ENCODE measurements at places on chromosomes 13 and 19.

DNA sequence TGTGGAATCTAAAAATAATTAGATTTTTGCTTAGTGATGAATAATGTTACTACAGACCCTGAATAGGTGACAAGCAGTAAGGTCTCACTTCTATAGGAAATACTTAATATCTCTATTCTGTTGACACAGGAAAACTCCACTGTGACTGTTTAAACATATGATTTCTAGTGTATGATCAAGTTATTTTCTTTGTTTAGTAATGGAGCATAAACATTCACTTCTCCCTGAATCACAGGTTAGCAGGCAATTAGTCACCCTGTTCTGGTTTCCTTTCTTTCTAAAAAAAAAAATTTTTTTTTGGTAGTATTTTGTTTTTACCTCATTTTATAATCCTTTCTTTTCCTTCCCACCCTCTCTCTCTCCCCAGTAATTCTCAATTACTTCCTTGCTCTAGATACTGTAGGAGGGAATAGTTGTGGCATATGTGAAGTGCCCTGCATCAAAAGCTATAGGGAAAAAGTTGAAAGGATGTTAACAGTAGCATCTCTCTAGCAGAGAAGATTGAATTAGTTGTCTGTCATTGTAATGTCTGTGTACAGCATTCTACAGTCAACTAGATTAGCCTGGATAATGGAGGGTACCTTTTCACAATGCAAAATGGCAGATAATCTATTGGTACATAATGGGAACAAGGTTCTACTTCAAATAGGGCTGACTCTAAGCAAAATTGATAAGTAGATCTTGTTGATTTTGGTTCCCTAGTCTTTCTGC lies 3.5 kb downstream of the HS6ST3 start:
- DNase-seq = no peak

DNA sequence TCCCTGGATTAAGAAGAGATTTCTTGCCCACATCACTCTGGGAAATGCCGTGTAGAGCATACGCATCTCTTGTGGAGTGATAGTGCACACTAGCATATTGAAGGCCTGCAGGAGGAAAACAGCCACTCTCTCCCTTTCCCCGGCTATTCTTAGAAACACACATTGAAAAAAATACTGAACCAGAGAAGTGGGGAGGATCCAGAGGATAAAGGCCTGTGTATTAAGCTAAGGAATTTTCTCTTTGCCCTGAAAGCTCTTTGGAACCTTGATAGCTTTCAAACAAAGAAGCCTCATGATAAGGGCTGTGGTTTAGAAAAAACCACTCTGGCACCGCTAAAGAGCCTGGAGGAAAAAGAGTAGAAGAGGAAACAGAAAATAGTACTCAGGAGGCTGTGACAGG lies 386.1 kb upstream of the NBEA start:
- DNase-seq = no peak

- DNase-seq = no peak
These were observed 1.7 kb downstream of the GNG7 start for GRCh38 chr19:2700660-2701360.

DNA sequence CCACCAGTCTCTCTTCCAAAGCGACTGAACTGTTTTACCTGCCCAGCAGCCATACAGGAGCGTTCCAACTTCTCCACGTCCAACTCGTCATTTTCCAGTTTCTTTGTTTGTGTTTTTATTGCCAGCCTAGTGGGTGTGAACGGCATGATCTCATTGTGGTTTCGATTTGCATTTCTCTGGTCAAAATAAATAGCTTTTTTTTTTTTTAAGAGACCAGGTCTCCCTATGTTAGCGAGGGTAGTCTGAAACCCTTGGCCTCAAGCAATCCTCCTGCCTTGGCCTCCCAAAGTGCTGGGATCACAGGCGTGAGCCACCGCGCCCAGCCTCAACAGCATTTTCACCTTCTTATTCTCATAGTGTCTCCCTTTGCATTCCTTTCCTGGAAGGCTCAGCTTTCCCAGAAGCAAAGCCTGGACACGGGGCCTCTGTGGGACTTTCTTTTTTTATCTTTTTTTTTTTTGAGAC lies 4.2 kb upstream of the JSRP1 start:
- no peak for DNase-seq
